ENCODE measurements at places on chromosomes 1 and 21.

DNA sequence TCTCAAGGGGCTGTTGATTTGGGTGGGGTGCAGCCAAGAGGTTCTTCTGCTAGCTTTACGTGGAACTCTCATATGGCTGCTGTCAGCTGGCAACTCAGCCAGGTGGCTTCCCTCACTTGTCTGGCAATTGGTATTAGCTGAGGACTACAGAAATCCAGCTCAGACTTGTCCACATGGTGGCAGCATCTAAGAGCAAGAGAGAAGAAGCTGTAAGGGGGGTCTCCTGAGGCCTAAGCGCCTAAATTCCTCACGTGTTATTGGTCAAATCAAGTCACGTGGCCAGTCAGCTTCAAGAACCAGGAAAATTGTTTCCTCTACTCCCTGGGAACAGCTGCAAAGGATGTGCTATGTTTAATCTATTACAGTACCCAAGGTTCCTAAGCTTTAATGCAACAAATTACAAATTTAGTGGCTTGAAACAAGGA lies 4.2 kb upstream of the DYRK3 start:
- no peak for DNase-seq

DNA sequence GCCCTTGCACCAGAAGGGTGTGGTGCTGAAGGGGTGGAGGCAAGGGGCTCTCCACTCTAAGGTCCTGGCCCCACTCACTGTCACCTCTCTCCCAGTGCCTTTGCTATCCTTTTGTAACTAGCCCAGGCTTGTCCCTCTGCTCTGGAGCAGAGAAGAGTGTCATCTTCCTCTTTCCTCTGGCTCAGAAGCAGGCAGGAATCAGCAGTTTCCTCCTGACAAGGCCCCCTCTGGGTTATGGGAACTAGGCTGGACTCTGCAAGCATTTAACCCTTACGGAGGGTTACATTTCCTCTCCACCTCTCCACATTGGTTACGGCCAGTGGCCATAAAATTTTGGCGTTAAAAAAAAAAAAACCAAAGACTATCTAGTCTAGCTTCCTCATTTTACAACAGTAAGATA lies 30.4 kb downstream of the PLXNA2 start:
- DNase-seq, result no peak

DNA sequence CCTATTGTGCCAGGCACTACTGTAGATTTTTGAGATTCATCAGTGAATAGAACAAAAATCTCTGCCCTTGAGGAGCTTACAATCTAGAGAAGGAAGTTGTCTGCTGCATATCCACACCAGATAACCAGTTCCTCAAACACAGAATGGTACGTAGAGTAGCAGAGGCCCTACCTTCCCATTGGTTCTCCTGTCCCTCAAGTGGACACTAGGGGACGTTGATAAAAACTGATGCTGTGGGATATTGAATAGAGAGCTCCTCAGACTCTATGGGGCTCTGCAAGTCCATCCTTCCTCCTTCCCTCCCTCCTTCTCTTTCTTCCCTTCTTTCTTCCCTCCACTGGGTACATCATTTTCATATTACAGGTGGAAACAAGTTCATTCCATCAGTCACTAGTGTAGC lies 371.3 kb downstream of the PBX1 start:
- no peak for DNase-seq

DNA sequence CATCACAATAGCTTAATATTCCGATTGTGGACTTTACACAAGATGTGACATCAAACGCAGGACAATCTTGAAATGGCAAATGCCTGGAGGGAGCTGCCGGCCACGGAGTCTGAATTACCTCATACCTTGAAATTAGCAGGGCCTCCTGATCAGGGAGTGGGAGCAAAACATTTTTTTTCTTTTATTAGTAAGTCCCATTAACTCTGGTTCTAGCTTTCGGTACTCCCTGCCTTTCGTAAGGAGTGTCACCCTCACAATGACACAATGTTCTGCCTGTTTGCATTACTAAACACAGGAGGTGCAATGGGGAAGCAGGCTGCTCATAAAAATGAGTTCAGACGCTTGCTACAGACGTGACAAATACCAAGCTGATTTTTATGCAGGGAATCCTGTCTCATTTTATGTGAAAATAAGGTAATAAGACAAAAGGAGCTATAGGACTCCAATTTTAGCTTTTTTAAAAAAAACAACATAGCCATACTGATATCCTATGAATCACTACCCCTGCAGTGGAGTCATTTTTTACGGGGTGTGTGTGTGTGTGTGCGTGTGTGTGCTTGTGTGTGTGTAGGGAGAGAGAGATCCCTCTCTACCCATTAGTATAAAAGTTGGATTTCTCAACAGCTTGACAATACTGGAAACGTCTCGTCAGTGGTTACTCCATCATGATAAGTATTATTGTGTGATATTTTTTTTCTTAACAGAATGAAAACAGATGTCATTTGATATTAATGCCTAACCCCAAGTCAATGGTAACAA lies 205.1 kb upstream of the RUNX1 start:
- no peak for DNase-seq

DNA sequence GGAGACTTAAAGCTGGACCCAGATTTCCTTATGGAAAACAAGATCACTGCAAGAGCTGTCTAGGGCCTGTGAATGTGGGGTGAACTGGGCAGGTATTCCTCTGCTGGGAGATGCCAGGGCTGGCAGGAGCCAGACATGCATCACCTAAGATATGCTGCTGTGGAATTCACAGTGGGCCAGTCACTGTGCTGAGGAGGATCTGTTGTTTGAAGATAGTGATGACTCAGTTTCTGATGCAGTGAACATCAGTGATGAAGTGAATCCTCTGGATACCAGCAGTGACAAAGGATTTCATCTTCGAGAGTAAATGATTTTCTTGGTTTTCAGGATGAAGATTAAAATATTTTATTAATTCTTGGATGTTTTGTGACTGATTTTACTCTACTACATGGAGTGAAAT lies 29.9 kb upstream of the CAMSAP2 start:
- DNase-seq, result no peak

- no peak for DNase-seq
These were observed 46.9 kb upstream of the GNG12 start for GRCh38 chr1:67880056-67880601.

DNA sequence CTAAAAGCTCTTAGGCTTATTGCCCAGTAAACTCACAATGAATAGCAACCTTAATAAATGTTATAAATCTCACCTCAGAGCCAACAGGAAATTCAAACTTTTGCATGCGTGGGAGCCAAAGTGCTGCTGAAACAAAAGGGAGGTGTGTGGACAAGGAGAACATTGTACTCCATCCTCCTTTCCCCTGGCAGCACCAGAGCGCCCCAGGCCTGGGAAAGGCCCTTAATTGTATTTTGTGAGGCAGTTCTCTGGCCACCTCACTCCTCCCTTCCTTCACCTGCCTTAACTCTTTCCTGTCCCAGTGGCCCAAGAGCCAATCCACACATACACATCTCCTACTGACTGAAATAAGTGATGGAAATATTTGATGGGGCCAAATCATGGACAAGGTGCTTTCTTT lies 648.5 kb downstream of the LMO4 start:
- DNase-seq, result no peak

DNA sequence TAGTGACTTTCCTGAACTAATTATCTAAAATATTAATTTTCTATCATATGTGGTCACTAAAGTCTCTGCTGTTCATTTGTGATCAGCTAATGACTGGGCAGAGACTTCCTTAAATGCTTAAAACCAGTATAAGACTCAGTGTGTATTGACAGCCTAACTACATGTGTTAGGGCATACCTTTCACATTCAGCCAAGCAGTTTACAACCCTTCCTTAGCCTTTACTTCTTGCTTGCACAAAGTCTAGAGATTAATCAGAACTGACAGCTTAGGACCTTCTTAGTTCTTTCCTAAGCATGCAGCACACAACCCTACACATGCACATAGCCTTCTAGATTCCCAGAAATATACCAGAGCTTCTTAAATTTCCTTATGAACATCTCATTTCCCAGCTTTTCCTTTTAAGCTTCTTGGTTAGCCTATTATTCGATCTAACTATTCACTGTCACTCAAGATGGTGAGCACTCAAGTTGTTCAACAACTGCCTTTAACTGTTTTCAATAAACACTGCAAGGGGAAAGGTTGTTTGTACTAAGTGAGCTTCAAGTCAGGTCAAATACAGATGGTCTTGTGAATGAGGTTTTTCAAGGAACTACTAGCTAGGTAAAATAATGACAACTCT lies 13.4 kb downstream of the EYA3 start:
- DNase-seq, result no peak

DNA sequence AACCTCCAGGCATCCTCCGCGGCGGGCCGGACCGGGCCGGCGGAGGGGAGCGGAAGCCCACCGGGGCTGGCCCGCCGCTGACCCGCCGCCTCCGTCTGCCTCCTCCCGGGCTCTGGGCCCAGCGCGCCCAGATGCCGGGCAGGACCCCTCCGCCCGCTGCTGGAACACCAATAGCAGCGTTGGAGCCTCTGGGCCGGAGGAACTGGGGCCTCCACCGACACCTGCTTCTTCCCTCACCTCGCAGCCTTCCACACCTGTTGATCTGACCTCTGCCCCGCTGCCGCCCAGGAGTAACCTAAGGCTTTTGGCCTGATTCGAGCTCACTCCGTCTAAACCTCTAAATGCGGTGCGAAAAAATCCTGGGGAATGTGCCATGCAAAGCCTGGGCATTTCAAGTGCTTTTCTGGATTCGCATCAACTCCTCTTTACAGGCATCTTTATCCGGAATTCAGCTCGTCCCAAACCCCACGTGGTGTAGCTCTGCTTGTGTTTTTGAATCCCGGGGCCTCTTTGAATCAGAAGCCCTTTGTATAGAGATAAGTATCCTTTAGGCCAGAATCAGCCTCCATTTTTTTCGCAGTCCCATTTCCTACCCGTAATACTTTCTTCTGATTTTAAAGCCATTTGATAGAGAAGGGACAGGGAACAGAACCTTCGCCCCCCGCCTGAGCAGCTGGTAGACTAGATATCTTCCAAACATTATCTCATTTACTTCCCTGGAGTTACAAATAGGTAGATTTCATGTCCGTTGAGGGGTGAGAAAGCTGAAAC lies 680 bp upstream of the CNN3 start:
- no peak for DNase-seq

GRCh38 chr1:109045595-109045994 lies 3.7 kb upstream of the WDR47 start:
- no peak for DNase-seq

DNA sequence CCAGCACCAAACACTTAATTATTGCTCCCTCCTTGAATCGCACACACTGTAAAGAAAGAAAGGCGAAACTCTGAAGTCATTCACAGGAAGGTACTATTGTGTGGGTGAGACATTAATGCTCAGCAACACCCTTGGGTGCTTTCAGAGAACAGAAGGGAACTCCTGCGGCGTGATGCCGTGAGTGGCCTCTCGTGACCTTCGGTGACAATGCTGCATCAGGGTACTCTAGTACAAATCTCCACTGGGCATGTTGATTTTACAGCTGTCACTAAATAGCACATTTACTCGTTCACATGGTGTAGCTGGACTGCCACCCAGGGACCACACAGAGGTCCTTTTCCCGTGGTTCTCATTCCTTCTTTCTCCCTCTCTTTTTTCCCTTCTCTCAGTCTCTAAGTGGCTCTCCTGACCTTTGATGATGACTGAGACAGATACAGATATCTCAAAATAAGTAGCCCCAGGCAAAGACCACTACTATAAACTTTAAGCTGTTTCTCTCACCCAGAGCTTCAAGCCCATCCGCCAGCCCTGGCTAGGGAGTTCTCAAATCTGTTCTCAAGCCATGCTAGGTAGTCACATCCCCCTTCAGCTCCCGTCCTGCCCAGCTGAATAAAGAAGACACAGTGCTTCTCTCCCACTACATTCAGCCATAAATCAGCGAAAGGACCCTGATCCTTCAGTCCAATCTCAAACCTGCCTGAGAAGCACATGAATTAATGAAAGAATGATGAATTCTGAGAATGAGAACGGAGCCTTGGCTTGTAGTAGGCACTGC lies 223.4 kb upstream of the FMN2 start:
- DNase-seq, result no peak

- no peak for DNase-seq
These were observed 6.1 kb downstream of the CAPZA1 start for GRCh38 chr1:112625696-112626095.

DNA sequence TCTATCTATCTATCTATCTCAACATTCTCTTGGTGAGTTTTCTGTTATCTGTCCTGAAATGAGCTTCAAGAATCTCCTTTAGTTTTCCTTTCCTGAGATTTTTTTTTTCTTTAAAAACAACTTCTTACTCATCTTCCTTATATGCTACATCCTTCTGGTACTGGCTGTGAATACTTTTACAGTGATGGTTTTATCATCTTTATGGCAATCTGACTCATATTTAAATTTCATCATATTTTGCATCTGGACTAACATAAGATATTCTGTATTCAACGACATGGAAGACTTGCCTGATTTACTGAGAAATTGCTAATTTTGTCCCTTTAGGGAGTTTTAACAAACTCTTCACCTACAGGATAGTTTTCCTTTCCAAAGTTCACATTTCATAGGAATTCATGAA lies 33.0 kb downstream of the PDE4B start:
- no peak for DNase-seq

DNA sequence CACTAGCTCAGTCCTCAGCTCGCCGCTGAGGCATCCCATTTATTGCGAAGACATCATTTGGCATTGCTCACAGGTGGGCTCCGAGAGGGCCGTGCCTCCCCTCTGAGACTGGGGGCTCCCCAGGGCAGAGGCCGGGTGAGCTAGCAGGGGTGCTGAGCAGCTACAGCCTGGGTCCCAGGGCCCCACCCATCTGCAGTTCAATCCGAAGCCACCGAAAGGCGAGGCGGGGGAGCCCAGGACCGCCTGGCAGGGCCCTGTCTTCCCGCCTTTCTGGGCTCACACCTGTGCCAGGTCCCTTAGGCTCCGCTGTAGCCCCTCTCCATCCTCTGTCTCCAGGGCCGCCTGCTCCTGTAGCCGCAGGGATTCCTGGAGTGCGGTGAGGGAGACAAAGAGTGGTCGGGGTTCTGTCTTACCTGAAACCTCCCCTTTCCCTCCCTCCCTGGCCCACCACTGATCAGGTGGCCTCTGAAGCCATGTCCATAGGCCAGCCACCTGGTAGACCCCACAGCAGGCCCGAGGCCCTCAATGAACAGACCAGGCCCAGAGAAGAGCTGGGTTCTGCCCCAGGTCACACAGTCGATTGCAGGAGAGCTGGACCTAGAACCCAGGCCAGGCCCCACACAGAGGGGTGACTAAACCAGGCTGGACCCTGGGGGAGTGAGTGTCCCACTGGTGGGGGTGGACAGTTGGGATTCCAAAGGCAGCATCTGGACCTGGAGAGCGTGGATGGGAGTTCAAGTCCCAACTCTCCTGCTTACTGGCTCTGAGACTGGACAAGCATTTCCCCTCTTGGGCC lies 18.1 kb upstream of the NBPF1 start:
- DNase-seq, result no peak

DNA sequence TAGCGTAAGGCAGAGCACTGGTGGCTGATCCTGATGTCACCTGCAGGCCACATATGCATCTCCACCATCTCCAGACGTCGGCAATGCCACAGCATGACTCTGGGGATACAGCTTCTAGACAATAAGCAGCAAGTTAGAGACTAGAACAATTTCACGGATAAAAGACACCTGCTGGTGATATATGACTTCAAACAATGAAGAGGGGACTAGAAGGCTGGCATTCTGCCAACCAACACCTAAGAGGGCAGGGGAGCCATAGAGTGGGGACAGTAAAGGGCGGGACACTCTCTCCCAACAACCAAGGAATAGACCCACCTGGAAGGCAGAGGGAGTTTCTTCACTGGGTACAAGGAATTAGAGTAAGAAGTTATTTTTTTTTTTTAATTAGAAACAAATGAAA lies 126.7 kb downstream of the SIM2 start:
- no peak for DNase-seq

Measured in cerebellar nuclear complex (tissue), 1 donor.